Activated B cell treated with CpG ODN at 0.5 μM for 24 hours (primary cell): ENCODE measurements at places on chromosomes 7 and 10.

- no peak overlapping the region for H3K4me3 ChIP-seq
- no peak overlapping the region for H3K27ac ChIP-seq
- H3K36me3 ChIP-seq = peaks cover 2% of the 10 kb centered on the region
- no peaks in the 10 kb centered on the region for H3K27me3 ChIP-seq
- DNase-seq = no peak
- H3K4me1 ChIP-seq = no peaks in the 10 kb centered on the region
Measured at GRCh38 chr10:102948176-102948575, 30.1 kb downstream of the CNNM2 start.

DNA sequence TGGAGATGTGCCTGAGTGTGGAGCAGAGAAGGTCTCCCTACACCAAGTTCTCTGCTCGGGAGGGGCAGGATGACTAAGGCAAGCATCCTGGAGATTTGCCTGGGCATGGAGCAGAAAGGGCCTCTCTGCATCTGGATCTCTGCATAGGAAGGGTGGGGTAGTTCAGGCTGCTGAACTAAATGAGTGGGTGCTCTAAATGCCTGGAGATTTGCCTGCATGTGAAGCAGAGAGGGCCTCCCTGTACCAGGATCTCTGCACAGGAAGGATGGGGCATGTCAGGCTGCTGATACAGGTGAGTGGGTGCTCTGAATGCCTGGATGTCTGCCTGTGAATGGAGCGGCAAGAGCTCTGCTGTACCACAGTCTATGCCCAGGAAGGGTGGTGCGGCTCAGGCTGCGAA lies 680.7 kb downstream of the SUGCT start:
- peaks cover 25% of the 10 kb centered on the region for H3K4me1 ChIP-seq
- H3K27ac ChIP-seq = no peak overlapping the region
- no peak overlapping the region for H3K4me3 ChIP-seq
- DNase-seq = no peak
- H3K36me3 ChIP-seq = peaks cover 6% of the 10 kb centered on the region
- H3K27me3 ChIP-seq = no peaks in the 10 kb centered on the region

DNA sequence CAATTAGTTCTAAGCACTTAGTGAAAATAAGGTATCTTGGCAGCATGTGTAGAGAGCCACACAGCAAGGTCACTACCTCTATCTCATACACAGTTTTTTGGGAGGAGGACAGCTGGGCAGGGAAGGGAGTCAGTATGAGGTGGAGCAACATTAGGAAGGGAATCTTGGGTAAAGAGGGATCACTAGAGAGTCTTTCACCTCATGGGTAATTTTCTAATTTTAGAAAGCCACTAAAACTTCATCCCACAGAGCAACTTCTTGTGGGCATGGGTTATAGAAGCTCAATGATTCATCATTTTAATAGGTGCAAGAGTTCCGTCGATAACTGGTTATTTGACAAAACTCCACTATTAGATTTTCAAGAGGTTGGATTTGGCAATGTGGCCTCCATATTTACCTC lies 2.5 kb downstream of the NRAP start:
- H3K4me3 ChIP-seq = no peak overlapping the region
- no peak for DNase-seq
- peaks cover 9% of the 10 kb centered on the region for H3K27me3 ChIP-seq
- H3K27ac ChIP-seq = no peak overlapping the region
- H3K4me1 ChIP-seq = no peaks in the 10 kb centered on the region

DNA sequence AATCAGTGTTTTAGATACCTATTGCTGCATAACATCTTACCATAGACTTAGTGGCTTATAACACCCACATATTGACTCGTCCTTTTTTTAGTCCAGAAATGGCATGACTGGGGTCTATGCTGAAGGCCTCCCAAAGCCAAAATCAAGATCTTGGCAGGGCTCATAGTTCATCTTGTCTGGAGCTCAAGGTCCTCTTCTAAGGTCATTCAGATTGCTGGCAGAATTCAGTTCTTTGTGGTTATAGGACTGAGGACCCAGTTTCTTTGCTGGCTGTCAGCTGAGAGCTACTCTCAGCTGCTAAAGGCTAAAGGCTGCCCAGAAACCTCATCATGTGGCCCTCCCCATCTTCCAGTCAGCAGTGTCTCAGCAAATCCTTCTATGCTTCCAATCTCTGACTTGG lies 165.5 kb downstream of the FAM107B start:
- peaks cover 64% of the 10 kb centered on the region for H3K4me1 ChIP-seq

GRCh38 chr10:10498781-10499180 lies 518.9 kb upstream of the CELF2 start:
- no peaks in the 10 kb centered on the region for H3K4me1 ChIP-seq
- no peak overlapping the region for H3K4me3 ChIP-seq
- H3K27me3 ChIP-seq = peaks cover 3% of the 10 kb centered on the region
- H3K36me3 ChIP-seq = no peaks in the 10 kb centered on the region
- H3K27ac ChIP-seq = no peak overlapping the region
- DNase-seq = no peak

GRCh38 chr7:128253701-128254100 lies 12.6 kb downstream of the LEP start:
- peaks cover 11% of the 10 kb centered on the region for H3K27me3 ChIP-seq
- H3K4me3 ChIP-seq = no peak overlapping the region
- no peak for DNase-seq
- H3K36me3 ChIP-seq = no peaks in the 10 kb centered on the region

- peaks cover 71% of the 10 kb centered on the region for H3K36me3 ChIP-seq
- peak overlapping the region; percentile 7 for H3K27ac ChIP-seq
- H3K4me1 ChIP-seq = peaks cover 88% of the 10 kb centered on the region
- no peaks in the 10 kb centered on the region for H3K27me3 ChIP-seq
- peak overlapping the region; percentile 9 for H3K4me3 ChIP-seq
Measured at GRCh38 chr7:105006367-105007136, 7.5 kb upstream of the KMT2E start.

GRCh38 chr10:120262857-120263547 lies 194.0 kb upstream of the PLPP4 start:
- H3K27me3 ChIP-seq = peaks cover 20% of the 10 kb centered on the region
- H3K36me3 ChIP-seq = no peaks in the 10 kb centered on the region
- H3K4me1 ChIP-seq = no peaks in the 10 kb centered on the region
- DNase-seq = no peak
- H3K27ac ChIP-seq = no peak overlapping the region
- H3K4me3 ChIP-seq = no peak overlapping the region

- H3K27ac ChIP-seq = peak overlapping the region; percentile 1
- peaks cover 21% of the 10 kb centered on the region for H3K4me1 ChIP-seq
- no peak overlapping the region for H3K4me3 ChIP-seq
- no peak for DNase-seq
- peaks cover 36% of the 10 kb centered on the region for H3K36me3 ChIP-seq
- no peaks in the 10 kb centered on the region for H3K27me3 ChIP-seq
Measured at GRCh38 chr10:74419958-74420375, 268.9 kb downstream of the ADK start.

GRCh38 chr7:106916679-106917078 lies 51.6 kb downstream of the PIK3CG start:
- no peak overlapping the region for H3K4me3 ChIP-seq
- no peaks in the 10 kb centered on the region for H3K27me3 ChIP-seq
- H3K36me3 ChIP-seq = peaks cover 7% of the 10 kb centered on the region
- DNase-seq = no peak
- no peak overlapping the region for H3K27ac ChIP-seq
- H3K4me1 ChIP-seq = no peaks in the 10 kb centered on the region

DNA sequence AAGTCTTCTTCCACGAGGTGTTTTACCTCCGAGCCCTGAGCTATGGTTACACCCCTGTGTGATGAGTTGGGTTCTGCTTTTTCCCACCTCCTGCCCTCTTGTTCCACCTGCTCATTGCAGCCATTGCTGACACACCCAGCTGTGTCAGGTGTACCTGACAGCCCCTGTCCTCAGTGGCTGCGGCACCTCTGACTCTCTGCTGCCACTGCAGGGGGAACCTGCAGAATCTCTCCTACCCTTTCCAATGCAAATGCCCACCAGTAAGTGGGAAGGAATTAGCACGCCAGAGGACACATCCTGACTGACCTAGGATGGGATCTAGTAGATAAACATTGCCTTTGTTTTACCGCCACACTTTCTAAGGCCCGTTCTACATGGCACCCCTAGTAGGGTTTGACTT lies 600.9 kb upstream of the MKI67 start:
- no peak overlapping the region for H3K4me3 ChIP-seq
- no peaks in the 10 kb centered on the region for H3K4me1 ChIP-seq
- no peak for DNase-seq

DNA sequence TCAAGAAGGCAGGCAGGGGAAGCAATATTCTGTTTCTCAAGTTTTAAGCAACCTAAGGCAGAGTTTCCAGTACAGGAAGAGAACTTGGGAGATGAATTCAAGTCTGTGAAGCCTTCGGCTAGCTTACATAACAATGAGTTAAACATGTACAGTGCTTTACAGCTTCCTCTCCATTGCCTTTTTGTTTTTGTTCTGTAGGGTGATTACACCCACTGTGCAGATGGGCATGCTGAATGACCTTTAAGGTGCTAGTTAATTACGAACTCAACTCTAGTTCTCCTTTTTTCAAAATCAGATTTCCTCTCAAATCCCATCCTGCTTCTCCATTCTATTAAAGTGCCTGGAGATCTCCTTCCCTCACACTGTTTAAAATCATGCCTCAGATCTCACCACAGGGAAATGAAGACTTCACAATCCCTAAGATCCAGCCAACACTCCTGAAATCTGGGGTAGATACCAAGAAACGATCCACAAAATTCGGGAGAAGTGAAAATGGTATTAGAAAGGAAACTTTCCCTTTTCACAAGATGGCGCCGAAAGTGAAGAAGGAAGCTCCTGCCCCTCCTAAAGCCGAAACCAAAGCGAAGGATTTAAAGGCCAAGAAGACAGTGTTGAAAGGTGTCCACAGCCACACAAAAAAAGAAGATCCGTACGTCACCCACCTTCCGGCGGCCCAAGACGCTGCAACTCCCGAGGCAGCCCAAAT lies 16.8 kb upstream of the MSMB start:
- DNase-seq = no peak
- H3K4me3 ChIP-seq = no peak overlapping the region
- no peaks in the 10 kb centered on the region for H3K36me3 ChIP-seq
- no peaks in the 10 kb centered on the region for H3K4me1 ChIP-seq
- H3K27ac ChIP-seq = no peak overlapping the region
- H3K27me3 ChIP-seq = peaks cover 6% of the 10 kb centered on the region

- no peak for DNase-seq
- H3K36me3 ChIP-seq = peaks cover 3% of the 10 kb centered on the region
- no peaks in the 10 kb centered on the region for H3K27me3 ChIP-seq
- H3K27ac ChIP-seq = peak overlapping the region; percentile 92
- peaks cover 49% of the 10 kb centered on the region for H3K4me1 ChIP-seq
Measured at GRCh38 chr10:110326351-110327032, 21.8 kb upstream of the SMNDC1 start.

GRCh38 chr10:22801785-22802184 lies 87.4 kb upstream of the PIP4K2A start:
- H3K27me3 ChIP-seq = peaks cover 8% of the 10 kb centered on the region
- no peak for DNase-seq
- H3K4me1 ChIP-seq = no peaks in the 10 kb centered on the region

GRCh38 chr7:493661-494251 lies 25.9 kb downstream of the PDGFA start:
- peaks cover 3% of the 10 kb centered on the region for H3K36me3 ChIP-seq
- H3K27ac ChIP-seq = no peak overlapping the region
- no peaks in the 10 kb centered on the region for H3K27me3 ChIP-seq
- H3K4me1 ChIP-seq = peaks cover 1% of the 10 kb centered on the region
- no peak for DNase-seq

GRCh38 chr7:91194841-91195240 lies 69.4 kb upstream of the FZD1 start:
- H3K27me3 ChIP-seq = no peaks in the 10 kb centered on the region
- H3K36me3 ChIP-seq = peaks cover 27% of the 10 kb centered on the region
- H3K4me3 ChIP-seq = no peak overlapping the region

DNA sequence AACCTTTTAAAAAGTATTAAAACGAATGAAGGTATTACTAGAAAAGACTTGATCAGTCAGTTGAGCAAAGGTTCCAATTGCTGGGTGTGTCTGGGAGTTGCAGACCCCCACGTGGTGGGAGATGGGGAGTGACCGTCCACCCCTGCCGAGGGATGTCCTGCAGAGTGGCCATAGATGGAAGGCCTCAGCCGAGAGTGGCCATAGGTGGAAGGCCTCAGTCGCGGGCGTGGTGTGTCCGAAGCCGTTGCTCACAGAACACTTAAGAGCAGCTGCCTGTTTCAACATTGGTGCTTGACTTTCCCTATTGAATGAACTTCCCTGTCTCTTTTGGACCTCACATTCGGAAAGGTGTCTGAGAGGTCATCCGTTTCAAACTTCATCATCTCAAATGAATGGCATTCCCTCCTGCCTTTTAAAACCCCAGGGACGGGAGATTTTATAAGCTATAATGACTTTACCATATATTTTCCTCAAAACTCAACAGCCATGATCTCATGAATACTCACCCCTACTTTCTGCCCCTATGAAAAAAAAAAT lies 69.4 kb downstream of the CAMK1D start:
- no peak overlapping the region for H3K4me3 ChIP-seq
- H3K27me3 ChIP-seq = no peaks in the 10 kb centered on the region
- no peak for DNase-seq
- H3K4me1 ChIP-seq = peaks cover 78% of the 10 kb centered on the region
- H3K36me3 ChIP-seq = peaks cover 8% of the 10 kb centered on the region

DNA sequence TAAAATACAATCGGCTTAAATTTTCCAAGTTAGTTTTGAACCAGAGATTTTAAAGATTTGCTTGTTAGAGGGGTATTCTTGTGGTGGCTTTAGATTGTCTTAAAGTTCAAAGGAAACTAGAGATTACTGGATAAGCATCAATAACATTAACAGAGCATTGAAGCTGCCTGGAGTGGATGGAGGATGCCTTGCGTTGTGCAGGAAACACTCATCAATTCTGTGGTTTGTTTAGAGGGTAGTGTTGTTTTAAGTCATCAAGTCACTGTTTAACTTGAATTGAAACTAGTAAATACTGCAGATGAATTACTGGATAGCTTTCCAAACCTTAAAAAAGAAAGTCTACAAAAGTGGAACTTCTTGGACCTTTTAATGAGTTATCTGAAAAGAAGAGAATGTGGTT lies 218.6 kb downstream of the CELF2 start:
- no peaks in the 10 kb centered on the region for H3K27me3 ChIP-seq
- H3K4me3 ChIP-seq = no peak overlapping the region
- H3K4me1 ChIP-seq = peaks cover 65% of the 10 kb centered on the region
- DNase-seq = no peak
- peak overlapping the region; percentile 50 for H3K27ac ChIP-seq

- peaks cover 15% of the 10 kb centered on the region for H3K4me1 ChIP-seq
- DNase-seq = no peak
- no peaks in the 10 kb centered on the region for H3K27me3 ChIP-seq
- H3K36me3 ChIP-seq = no peaks in the 10 kb centered on the region
- no peak overlapping the region for H3K27ac ChIP-seq
- H3K4me3 ChIP-seq = no peak overlapping the region
Measured at GRCh38 chr7:157429680-157430224, 92.9 kb downstream of the DNAJB6 start.

- DNase-seq = no peak
- H3K27ac ChIP-seq = no peak overlapping the region
- H3K27me3 ChIP-seq = no peaks in the 10 kb centered on the region
- H3K36me3 ChIP-seq = no peaks in the 10 kb centered on the region
Measured at GRCh38 chr7:68547181-68547580, 1051.1 kb upstream of the AUTS2 start.

- H3K27me3 ChIP-seq = no peaks in the 10 kb centered on the region
- no peaks in the 10 kb centered on the region for H3K36me3 ChIP-seq
- no peak for DNase-seq
- no peak within 1 kb of the TSS for H3K27ac ChIP-seq
- H3K4me3 ChIP-seq = no peak within 1 kb of the TSS
- H3K4me1 ChIP-seq = peaks cover 10% of the 10 kb centered on the region
Measured at GRCh38 chr7:130292682-130293257, at the start of gene CPA4. TSS of gene CPA4 (plus strand) at chr7:130293161. CDS start at chr7:130293181, 20 bp downstream.
